Left lung (tissue), 14 donors: ENCODE measurements at places on chromosomes 12 and 14. TPM values are rescaled to one million over a fixed set of nuclear protein-coding genes. Genes with fewer than 3 reads are reported as not detected.

- DNase-seq = no peak
Observed at GRCh38 chr12:130124106-130124505, 38.2 kb upstream of the FZD10 start.

- no peak for DNase-seq
Observed at GRCh38 chr12:22299294-22299912, 35.1 kb downstream of the ST8SIA1 start.

GRCh38 chr12:42809226-42809625 lies 219.7 kb upstream of the PRICKLE1 start:
- no peak for DNase-seq

DNA sequence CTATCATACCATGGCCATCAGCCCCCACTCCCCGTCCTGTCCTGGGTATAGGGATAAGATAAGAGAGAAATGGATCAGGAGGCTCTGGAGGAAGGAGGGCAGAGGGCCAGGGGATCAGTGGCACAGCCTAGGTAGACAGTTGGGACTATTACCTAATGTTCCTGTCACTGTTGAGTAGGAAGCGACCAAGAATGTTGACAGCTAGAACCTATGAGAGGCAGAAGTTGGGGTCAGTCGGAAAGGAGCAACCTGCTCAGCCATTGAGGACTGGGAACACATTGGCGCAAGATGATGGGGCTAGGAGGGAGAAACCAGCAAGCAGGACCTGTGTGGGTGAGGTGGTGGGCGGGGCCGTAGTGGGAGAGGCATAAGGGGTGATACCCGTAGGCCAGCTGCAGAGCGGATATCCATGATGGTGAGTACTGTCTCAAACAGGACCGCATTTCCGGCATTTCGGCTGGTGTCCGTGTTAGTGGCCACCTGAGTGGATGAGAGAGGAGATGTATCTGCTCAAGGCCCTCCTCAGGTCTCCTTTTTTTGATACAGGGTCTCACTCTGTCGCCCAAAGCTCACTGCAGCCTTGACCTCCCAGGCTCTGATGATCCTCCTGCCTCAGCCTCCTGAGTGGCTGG lies 3.3 kb downstream of the AP1G2 start:
- no peak for DNase-seq

DNA sequence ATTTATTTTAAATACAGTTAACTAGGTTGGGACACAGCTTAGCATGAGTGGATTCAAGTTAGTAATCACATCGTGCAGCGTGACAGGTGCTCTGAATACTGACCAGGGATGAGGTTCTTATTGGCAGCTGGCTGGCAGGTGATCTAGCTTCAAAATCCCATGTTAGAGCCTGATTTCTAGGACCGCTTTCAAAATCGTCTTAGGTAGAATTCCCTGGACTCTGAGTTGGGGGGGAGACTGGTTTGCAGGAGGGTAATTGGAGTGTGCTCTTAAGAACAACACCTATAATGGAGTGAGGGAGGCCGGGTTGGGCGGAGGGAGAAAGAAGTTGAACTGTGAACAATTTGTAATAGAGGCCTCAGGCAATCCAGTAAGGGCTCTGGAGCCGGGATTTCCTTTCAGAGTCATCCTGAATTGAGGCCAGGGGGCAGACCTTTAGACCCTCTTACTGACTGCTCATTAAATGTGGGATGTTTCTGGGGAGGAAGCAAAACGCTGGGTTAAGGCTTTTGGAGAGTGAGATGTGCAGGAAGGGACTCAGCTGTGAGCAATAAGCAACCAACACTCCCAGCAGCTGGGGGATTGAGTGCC lies 874 bp upstream of the YARS2 start:
- DNase-seq = peak; percentile 87

DNA sequence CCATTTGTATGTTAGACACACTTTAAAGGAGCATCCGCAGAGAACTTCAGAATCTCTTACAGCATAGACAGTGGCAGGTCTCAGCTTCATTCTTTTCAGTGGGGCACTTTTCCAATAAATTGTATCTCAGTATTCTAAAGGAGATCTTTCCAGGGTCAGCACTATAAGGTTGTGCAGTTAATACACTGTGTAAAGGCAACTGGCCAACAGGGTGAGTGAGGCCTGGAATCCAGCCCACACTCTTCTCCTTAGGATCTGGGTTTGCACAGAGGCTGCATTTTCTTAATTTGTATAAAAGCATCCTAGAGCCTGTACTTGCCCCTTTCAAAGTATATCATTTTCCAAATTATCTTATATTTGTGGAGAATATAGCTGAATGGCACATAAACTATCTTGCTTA lies 94.2 kb downstream of the MYF5 start:
- DNase-seq = no peak

DNA sequence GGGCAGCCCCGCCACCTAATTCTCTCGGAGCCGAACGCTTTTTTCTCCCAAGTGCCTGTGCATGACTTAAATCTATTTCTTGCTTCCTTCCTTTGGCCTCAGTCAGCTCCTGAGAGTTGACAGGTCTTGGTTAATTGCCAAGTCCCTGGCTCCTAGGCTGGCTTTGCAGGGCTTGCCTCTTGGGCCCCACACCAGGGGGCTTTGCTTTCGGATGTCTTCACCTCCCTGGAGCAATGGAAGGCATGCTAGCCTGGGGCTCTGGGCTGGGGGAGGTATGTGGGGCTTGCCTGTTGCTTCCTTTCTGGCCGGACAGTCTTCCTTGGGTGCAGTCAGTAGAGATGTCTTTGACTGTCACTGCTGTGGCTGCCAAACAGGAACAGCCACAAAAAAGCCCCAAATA lies 2.2 kb upstream of the KRT80 start:
- peak; percentile 67 for DNase-seq

- no peak for DNase-seq
Observed at GRCh38 chr14:51540364-51540763, 111.3 kb upstream of the FRMD6 start.

DNA sequence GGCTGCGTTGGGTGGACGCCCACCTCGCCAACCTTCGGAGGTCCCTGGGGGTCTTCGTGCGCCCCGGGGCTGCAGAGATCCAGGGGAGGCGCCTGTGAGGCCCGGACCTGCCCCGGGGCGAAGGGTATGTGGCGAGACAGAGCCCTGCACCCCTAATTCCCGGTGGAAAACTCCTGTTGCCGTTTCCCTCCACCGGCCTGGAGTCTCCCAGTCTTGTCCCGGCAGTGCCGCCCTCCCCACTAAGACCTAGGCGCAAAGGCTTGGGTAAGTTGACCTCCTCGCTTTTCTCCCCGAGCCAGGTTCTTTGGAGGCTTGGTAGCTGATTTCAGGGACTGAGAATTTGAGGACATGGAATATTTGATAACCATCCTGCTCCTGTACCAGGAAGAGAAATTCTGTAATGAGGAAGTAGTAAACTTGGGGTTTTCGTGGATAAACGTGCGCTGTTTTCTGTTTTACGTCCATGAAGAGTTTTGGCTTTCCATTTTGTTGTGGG lies 530 bp downstream of the APAF1 start:
- no peak for DNase-seq

DNA sequence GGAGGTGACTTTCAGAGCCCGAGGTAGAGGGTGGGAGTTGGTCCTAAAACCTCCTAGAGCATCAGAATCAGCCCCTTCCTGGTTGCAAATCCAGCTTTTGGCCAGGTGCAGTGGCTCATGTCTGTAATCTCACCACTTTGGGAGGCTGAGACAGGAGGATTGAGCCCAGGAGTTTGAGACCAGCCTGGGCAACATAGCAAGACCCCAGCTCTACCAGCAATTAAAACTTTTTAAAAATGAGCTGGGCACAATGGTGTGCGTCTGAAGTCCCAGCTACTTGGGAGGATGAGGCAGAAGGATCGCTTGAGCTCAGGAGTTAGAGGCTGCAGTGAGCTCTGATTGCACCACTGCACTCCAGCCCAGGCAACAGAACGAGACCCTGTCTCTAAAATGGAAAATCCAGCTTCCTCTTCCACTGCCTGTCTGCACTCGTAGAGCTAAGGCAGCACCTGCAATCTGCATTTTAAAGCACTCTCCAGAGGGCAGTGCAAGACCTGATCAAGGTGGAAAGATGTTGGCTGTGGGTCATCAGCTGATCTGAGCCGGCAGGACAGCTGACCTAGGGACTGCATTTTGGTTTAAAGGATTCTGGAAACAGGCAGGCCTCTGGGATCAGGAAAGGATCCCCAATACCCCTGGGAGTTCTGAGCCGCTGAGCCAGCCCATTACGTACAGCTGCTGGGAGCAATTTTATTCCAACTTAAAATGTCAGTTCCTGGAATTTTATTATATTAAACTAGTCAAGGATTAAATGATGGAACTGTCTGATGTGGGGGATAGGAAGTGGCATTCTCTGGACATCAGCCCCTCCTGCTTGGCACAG lies 1.8 kb upstream of the TESC start:
- no peak for DNase-seq

GRCh38 chr14:23636317-23637211 lies at the start of gene DHRS2:
TSS of gene DHRS2 (plus strand) at chr14:23636364. CDS start at chr14:23638865, 2,501 bp downstream.
- DNase-seq = no peak

GRCh38 chr12:24898606-24899005 lies 50.3 kb downstream of the BCAT1 start:
- no peak for DNase-seq

DNA sequence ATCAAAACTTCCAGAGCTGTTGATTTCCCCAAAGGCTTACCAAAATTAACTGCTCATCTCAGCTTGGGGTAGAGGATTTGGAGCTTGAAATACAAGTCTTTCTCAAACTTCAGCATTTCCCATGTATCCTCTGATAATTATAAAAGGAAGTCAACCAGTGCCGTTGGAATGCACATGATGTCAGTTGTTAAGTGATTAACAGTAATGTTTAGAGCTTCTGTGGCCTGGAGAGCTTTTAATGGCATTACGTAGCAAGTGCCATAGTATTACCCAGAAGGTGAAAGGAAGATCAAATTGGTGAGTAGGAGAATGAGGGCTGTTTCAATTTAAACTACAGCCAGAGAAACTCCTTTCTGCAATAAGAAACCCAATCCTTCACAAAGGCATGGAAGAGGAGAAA lies 62.5 kb upstream of the PTPRR start:
- no peak for DNase-seq

GRCh38 chr14:49306152-49306751 lies 279.9 kb downstream of the RPS29 start:
- DNase-seq = no peak

DNA sequence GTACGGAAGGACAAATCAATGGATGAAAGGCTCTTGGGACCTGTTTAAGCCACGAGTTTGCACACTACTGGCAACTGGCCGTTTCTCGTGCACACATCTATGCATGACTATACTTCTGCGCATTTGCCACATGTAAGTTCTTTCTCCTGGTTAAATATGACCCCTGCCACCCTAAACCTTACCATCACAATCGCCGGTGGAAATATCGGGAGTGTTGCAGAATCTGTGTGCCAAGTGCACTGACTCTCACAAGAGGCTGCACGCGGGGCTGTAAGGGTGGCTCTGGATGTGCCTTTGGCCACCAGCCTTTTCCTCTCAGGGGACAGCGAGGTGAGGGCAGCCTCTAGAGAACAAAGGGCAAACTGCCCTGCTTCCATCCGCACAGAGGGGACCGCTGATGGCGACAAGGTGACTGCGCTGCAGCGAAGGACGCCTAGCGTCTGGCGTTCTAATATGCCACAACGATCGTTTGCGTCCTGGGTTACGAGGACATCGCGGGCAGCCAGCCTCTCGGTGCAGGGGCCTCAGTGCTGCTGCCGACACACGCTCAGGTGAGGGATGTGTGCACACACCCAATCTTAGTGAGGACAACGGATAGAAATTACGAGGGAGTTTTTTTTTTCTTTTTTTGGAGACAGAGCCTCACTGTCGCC lies 232.2 kb downstream of the PCNX1 start:
- DNase-seq = no peak

- DNase-seq = peak; percentile 60
Observed at GRCh38 chr14:100408350-100409002, 85.3 kb downstream of the SLC25A47 start.

GRCh38 chr14:44271637-44272036 lies 235.4 kb downstream of the FSCB start:
- DNase-seq = no peak

DNA sequence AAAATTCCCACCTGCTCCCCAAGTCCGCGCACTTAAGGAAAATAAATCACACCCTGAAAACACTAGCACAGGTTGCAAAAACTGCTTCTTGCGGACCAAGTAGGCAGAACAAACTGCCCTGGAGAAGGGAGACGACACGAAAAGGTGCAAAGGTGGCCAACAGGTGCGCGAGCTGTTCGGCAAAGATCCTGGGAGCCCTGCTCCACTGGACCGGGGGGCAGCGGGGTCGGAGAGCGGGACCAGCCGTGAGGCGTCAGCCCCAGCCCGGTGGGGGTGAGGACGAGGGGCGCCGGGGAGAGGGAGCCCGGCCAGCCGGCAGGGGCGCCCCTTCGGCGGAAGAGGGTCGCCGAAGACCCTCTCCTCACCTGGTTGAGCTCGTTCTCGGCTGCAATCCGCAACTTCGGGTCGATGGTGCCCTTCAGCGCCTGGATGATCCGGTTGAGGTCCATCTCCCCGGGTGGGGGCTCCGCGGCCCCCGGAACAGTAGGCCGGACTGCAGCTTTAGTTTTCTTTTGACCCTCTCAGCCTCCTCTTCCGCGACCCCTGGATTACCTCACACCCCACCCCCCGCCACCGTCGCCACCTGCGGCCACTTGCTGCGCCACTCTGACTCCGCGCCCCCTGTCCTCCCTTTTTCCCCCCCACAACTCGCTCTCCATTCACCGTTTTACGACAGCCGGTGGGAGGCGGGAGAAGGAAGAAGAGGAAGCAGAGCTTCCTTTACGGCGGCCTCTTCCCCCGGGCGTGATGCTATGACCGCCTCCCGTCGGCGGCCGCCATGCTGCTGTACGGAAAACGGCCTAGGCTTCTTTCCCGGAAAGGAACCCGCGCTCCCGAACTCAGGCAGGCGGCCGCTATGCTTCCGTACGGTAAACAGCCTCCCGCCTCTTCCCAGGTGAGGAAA lies at the start of gene IPO8:
TSS of gene IPO8 (minus strand) at position 671 of the 904 bp plus-strand sequence. CDS start at position 449, 222 bp downstream.
- DNase-seq = peak; percentile 95

GRCh38 chr12:52751795-52752194 lies 25.4 kb downstream of the KRT76 start:
- DNase-seq = no peak

- DNase-seq = no peak
Observed at GRCh38 chr12:9132008-9132535, 16.4 kb upstream of the A2M start.

DNA sequence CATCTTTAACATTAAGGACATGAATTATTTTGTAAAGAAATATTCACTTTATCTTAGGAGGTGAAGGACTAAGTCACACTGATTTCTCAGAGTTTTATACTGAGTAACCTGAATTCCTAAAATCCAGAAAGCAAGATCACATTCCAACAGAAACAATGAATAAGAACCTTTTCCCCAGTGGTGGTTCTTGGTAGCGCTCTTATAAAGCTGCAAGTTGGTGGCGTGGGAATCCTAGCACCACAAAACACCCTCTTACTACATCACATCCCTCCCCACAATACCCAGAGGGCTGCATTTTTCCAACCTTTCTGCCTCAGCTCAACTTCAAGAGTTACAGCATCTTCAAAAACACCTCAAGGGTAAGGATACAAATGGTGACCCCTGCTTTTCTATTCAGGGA lies 44.0 kb upstream of the SMUG1 start:
- DNase-seq = no peak

The GALNT9 gene
- total RNA-seq = not detected

The MIP gene
- not detected for total RNA-seq

The HHIPL1 gene
- total RNA-seq = 2.9 TPM

The WNT1 gene
- not detected for total RNA-seq

The APOF gene
- not detected for total RNA-seq
